ENCODE measurements at places on chromosomes 11 and 22.

DNA sequence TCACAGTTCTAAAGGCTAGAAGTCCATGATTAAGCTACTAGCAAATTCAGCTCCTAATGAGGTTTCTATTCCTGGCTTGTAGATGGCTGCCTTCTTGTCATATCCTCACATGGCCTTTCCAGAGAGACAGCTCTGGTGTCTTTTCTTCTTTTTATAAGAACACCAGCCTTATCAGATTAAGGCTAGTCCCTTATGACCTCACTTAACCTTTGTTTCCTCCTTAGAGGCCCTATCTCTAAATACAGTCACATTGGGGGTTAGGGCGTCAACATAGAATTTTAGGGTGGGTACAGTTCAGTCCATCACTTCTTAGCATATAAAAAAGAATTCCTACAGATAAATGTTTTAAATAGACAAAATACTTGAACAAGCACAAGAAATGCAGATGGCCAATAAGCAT is 18.2 kb upstream of the CLPB start:
- no peak for DNase-seq

- no peak for DNase-seq
Measured at GRCh38 chr11:45022294-45023064, 71.8 kb upstream of the TP53I11 start.

GRCh38 chr22:50178471-50178864 is 7.2 kb upstream of the TRABD start:
- no peak for DNase-seq

- DNase-seq = no peak
Measured at GRCh38 chr22:37062376-37062675, 10.8 kb downstream of the KCTD17 start.

- no peak for DNase-seq
Measured at GRCh38 chr11:69745201-69745600, 29.9 kb downstream of the FGF4 start.

DNA sequence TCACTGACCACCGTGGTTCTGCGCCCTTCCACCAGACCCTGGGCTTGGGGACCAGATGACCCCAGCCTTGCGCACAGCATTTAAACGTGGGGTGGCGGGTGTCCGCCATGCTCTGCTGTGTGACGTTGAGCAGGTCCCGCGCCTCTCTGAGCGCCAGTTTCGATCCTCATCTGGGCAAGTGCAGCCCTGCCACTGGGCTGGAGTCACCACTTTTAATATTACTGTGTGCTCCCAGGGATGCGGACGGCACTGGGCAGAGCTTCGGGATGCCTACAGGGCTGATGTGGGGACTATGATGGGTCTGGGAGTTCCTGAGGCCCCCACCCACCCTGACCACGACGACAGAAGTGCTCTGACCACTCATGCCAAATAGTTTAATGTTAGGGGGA is 1.2 kb upstream of the NUDT8 start:
- no peak for DNase-seq

- no peak for DNase-seq
Measured at GRCh38 chr11:117218133-117218915, 13.5 kb downstream of the PCSK7 start.

- no peak for DNase-seq
Measured at GRCh38 chr11:75225794-75226193, 14.8 kb upstream of the TPBGL start.

- no peak for DNase-seq
Measured at GRCh38 chr11:102794382-102794781, 3.6 kb downstream of the MMP1 start.

GRCh38 chr11:59223611-59224010 is 10.9 kb upstream of the MPEG1 start:
- DNase-seq = no peak

DNA sequence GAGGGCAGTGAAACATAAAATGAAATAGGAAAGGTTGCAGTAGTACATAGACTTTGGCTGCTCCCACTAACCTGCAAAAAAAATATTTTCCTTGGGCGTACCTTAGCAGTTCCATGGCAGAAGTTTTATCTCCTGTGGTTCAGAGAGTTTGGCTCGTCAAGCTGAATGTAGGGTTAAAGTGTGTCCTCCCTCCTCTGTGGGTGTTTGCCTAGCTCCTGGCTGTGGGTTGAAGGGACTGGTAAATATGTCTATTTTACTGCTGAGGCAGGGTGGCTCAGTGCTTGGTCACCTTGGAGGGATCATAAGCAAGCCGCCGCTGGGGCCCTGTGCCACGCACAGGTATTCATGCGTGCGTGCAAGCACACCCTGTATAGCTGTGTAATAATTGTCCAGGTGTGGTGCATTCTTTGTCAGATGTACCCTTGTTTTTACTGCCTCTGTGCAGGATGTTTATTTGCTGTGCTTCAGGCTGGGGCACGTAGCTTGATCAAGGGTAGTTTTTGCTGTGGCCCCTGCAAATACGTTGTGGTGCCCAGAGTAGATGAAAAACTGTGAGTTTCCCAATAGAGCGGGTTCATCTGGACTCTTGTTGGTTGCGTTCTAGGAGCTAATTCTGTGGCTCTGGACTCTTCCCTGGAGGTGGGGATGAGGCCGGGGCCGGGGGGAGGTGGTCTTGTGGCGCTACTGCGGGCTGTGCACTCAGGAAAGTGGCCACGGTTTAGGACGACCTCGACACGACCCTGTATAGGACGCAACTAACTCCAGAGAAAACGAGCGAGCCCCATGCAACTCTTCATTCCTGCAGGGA is 732 bp upstream of the SORL1 start:
- no peak for DNase-seq

- DNase-seq = no peak
Measured at GRCh38 chr22:21031545-21032036, 770 bp downstream of the SLC7A4 start.

DNA sequence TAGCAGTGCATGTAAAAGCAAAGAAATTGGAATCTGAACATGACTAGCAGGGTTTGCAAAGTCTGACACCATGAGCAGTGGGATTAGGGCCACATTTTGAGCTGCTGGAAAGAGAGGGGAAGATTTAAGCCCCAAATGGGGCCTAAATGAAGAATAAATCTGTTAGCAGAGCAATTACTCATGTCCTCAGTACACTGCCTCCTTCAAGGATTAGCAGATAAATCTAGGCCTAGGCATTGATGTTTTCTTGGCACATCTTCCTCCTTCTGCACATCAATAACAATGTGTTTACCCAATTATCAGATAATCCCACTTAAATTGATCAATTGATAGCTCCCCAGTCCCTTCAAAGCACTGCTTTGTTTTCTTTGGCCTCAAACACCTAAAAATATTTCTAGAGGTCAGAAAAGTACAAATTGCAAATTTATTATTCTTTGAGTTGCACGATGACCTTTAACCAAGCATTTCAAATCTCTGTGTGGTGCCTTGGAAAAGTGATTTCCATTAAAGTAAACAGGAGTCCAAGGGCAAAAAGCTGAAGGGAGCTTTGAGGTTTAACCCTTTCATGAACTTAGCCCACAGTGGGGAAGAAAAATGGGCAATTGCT is 514.7 kb upstream of the CHORDC1 start:
- DNase-seq = no peak

- no peak for DNase-seq
Measured at GRCh38 chr22:39173787-39174497, 21.5 kb upstream of the CBX7 start.

DNA sequence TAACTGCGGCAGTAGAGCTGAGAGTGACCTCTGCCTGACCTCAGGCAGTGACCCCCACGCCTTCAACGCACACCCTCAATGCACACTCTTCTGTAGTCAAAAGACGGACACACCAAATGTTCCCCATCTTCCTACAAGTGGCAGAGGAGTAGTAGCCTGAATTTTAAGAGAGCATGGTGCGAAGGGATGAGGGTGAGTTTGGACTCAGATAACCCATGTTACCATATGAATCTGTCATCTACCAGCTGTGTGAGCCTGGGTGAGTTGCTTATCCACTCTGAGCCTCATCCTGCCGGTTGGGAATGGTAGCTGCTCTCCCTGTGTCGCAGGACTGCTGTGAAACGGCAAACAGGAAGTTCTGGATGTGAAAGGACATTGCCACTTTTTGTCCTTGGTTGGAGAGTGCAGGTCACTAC is 20.6 kb upstream of the ROBO3 start:
- DNase-seq = no peak

GRCh38 chr11:43987384-43988039 is 45.1 kb downstream of the C11orf96 start:
- no peak for DNase-seq
